Effector memory CD8-positive, alpha-beta T cell (primary cell): ENCODE measurements at places on chromosomes 12 and 14.

GRCh38 chr14:20603813-20604690, 12.9 kb upstream of the RNASE12 start:
- DNase-seq = no peak

DNA sequence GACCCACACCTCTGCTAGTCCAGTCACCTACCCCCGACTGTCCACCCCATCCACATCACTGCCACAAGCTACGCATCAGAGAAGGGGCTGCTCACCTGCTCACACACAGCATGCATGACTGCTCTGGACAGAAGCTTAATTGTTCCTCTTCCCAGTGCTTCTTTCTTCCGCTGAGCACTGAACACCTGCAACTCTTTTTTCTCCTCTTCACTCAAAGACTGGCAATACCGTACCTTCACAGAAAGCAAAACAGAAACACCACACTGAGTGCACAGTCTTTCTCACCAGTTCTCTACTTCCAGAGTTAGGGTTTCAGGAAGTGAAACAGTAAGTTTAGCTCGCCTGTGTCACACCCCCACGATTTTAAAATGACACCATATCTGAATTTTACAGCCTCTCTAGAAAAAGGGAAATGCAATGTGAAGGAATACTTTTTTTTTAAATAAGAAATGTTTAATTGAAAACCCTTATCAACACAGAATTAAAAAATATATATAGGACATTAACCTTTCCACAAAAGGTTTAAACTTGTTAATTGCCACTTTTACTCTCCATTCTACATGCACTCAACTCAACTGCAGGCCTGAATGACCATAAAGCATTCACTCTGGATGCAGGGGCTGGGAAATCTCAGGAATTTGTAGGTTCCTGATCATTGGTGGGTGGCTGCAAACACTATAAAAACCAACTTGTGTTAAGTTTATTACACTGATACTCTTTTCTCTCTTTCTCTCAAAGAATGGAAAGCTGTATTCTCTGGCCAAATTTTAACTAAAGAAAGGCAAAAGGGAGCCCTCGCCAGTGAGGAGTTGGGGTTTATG, 120.0 kb downstream of the PRICKLE1 start:
- DNase-seq = no peak

GRCh38 chr14:59333668-59334067, 131.5 kb downstream of the GPR135 start:
- no peak for DNase-seq

GRCh38 chr12:88625356-88625755, 45.1 kb upstream of the KITLG start:
- no peak for DNase-seq

DNA sequence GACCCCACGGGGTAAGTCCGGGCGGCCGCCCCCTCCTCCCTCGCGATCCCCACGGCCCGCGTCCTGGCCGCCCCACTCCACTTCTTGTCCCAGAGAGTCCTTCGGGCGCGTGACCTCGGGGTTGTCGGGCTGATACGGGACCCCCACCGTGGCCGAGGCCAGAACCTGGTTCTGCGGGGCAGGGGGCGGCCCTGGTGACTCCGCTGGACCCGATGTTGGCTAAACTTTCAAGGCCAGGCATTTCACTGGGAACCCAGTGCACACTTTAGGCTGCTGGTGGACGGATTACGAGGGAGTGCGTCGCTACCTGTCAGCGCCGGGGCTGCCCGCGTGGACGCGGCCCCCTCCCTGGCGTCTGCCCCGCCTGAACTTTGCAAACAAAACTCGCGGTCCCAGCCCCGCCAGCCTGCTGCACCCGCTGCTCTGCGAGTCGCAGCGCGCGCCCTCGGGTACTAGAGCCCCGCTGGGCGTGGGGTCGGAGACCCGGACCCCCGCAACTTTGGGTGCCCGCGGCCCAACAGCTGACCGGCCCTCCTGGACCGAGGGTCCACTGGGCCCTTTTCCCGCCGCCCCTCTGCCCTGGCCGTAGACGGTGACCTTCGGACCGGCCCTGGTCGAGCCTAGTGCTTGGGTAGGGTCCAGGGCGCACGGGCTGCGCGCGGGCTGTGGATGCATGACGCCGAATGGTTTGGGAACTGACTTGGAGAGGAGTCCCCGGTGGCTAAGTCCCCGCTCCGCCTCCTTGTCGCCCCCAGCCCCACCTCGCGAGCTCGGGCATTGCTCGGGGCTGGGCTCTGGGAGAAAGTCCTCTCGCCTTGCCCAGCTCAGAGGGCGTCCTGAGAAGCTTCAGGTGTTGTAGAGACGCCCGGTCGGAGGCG, 624 bp downstream of the RIN3 start:
- DNase-seq = peak; percentile 43

- DNase-seq = no peak
Measured at GRCh38 chr14:103544388-103545218, 15.6 kb downstream of the TRMT61A start.

DNA sequence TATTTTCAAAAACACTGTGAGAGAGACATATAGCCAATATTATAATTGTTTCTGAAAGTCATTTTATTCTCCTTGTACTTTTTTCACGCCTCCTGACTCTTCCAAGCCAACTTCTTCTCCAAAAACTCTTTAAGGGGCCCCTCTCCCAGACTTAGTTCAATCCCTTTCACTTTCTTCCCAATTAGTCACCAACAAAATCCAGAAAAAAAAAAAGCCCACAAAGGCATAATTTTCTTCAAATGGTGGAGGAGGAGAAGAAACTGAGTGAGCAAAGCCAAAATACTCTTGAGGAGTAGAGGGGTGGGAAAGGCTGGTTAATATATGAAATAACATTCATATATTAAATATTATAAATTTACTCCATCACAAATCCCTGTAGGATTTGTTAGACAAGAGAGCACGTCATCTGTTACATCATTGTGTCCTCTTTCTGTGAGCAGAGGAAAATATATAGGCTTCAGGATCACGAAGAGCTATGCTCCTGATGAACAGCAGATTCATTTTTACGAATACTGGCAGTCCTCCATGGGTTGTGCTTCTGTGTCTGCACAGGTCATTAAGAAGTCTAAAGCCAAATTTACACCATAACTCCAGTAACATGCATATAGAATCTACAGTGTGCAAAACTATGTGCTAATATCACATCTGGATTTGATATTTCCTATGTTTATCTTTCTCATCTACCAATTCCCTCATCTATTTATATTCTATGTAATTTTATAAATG, 25.9 kb upstream of the NID2 start:
- no peak for DNase-seq

DNA sequence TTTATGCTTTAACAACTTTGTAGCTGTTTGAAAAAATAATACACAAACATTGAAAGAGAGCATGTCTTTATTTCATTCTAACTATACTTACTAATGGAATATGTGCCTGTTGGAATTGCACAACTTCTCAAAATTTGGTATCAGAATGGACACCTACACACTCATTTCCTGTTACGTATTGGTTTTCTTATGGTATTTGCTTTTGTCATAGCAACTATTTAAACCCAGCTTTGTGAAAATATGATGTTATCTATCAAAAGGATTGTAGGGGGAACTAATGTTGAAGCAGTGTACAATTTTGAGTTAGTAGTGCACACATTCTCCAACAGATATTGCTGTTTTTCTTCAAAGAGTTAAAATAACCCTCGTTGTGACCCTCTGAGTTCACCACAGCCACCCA, 52.6 kb downstream of the RBMS2 start:
- no peak for DNase-seq

- no peak for DNase-seq
Measured at GRCh38 chr12:28870839-28871440, 278.1 kb upstream of the FAR2 start.

GRCh38 chr12:122749569-122750332, 2.9 kb upstream of the DENR start:
- DNase-seq = no peak

DNA sequence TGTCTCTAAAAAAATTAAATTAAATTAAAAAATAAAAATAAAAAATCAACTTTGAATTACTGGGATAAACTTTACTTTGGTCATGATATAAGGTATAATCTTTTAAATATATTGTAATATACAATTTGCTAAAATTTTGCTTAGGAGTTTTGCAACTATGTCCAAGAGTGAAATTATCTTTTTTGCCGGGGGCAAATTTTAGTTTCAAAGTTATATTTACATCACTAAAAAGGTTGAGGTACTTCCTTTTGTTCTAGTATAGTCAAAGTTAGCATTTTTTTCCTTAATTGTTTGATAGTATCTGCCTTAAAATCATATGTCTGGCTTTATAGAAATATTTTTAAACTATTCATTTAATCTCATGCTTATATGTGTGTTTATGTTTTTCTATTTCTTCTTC, 17.6 kb upstream of the OR10AD1 start:
- DNase-seq = no peak

DNA sequence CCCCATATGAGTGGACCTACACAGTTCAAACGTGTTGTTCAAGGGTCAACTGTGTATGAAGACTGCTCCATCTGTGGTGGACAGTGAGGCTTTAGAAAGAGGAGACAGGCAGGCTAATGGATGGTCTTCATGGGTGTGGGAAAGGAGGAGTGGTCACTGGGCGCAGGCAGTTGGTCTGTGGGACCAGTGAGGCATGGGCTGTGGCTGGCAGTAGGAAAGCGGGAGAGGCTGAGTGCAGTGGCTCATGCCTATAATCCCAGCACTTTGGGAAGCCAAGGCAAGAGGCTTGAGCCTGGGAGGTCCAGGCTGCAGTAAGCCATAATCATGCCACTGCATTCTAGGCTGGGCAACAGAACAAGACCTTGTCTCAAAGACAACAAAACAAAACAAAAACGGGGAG, 2.0 kb upstream of the NR4A1 start:
- no peak for DNase-seq

- DNase-seq = no peak
Measured at GRCh38 chr12:109252799-109253198, 56.3 kb downstream of the FOXN4 start.

DNA sequence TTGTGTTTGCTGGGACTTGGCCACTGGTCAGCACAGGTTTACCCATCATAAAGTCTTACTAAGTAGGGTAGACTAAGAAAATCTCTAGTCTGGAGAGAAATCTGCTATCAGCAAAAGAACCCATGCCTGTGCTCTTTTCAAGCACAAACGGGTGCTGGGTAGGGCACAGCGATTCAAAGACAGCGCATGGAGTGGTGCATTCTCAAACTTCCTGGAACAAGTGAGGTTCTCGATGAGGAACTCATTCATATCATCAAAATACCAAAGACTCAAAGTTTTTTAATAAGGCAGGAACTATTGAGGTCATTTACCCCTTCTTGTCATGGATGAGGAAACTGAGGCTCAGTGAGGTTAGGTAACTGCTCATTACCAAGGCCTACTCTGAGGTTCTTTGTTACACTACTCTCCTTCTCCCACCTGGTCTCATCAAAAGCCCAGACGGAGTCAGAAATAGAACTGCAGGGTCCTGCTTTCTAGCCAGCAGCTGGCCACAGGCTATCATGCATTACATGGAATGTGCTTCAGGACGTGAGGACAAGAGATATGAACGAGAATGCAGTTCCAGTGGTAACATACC, 390.3 kb downstream of the ZFP36L1 start:
- DNase-seq = no peak

DNA sequence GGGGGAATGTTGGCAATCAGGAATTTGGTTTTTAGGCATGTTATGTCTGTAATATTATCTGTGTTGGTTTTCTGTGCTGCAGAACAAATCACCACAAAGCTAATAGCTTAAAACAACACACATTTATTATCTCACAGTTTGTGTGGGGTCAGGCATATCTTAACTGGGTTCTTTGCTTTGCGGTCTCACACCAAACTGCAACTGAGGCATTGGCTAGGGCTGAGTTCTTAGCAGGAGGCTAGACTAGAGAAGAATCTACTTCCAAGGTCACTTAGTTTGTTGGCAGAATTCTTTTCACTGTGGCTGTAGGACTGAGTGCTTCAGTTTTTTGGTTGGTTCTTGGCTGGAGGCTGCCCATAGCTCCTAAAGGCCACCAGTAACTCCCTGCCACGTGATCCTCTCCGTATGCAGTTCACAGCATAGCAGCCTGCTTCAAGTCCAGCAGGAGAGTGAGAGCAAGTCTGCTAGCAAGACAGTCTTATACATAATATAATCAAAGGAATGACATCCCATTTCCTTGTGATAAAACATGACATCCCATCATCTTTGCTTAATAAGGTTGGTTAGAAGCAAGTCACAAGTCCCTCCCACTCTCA, 21.6 kb downstream of the ATF1 start:
- DNase-seq = no peak

DNA sequence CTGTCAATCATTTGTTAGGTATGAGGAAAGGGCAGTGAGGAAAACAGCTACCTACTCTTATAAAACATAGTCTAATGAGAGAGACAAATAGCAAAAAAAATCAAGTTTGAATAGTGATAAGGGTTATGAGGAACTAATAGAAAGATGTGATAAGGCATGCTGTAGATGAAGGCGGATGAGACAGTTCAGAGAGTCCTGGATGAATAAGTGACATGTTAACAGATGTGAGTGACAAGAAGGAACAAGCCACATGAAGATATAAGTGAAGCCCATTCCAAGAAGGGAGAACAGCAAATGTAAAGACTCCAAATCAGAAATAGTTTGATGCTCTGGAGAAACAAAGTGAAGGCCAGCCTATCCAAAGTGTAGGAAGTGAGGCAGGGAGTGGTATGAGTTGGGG, 154.1 kb upstream of the SYT10 start:
- DNase-seq = no peak

- DNase-seq = no peak
Measured at GRCh38 chr14:49774106-49774505, 6.2 kb downstream of the KLHDC2 start.

DNA sequence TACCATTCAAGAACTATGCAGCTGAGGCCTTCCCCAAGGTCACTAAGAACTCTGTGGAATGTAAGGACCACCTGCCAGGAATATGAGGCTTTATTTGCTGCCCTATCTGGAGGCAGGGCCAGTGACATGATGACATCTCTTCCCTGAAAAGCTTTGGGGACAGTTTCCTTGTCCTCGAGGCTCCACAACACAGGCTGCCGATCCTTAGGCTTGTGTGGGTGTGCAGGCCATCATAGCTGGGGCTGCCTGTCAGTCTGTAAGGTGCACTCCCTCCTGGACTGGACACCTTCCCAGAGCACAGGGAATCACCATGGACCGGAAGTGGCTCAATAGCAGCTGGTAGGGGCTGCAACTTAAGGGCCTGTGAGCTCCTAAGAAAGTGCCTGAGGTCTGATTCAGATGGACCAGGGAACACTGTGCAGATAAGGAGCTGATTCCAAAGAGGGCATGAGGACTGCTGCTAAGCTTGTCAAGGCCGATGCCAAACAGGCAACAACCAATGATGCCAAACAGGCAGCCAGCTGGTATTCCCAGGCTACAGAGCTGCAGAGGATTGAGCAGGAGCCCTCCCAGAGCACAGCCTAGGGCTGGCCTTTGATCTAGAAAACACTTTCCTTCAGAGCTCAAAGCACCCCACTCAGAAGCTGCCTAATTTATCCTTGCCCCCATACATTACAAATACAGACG, 84.3 kb downstream of the CRACR2A start:
- DNase-seq = no peak

DNA sequence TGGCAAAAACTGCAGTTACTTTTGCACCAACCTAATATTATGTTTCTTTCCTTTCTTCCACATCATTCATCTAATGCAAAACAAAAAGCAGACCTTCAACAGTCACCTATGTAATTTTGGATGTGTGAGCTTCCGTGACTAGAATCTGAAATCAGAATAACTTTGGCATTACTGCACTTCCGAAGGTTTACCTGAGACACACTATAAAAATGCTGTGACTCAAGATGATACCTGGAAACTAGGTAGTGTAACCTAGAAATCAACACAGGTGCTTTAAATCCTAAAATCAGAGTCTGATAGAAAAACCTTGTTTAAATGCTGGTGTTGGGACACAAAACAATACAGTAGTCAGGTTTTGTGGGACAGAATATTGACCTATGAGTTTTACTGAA, 2.2 kb downstream of the BTBD7 start:
- DNase-seq = no peak

- DNase-seq = no peak
Measured at GRCh38 chr14:21558703-21559170, 21.1 kb downstream of the OR10G3 start.

GRCh38 chr14:79834868-79835267, 376.4 kb downstream of the DIO2 start:
- DNase-seq = no peak
